ENCODE measurements at places on chromosomes 1 and 21.

- DNase-seq: no peak
Observed at GRCh38 chr1:26022404-26022779, 817 bp downstream of the EXTL1 start.

GRCh38 chr1:163071405-163072255 is 2.5 kb downstream of the RGS4 start:
- DNase-seq: no peak

- DNase-seq: no peak
Observed at GRCh38 chr1:15427280-15427666, 11.0 kb upstream of the CTRC start.

- DNase-seq: no peak
Observed at GRCh38 chr1:234550341-234551031, 59.5 kb downstream of the IRF2BP2 start.

- DNase-seq: no peak
Observed at GRCh38 chr1:97500760-97501159, 420.1 kb downstream of the DPYD start.

DNA sequence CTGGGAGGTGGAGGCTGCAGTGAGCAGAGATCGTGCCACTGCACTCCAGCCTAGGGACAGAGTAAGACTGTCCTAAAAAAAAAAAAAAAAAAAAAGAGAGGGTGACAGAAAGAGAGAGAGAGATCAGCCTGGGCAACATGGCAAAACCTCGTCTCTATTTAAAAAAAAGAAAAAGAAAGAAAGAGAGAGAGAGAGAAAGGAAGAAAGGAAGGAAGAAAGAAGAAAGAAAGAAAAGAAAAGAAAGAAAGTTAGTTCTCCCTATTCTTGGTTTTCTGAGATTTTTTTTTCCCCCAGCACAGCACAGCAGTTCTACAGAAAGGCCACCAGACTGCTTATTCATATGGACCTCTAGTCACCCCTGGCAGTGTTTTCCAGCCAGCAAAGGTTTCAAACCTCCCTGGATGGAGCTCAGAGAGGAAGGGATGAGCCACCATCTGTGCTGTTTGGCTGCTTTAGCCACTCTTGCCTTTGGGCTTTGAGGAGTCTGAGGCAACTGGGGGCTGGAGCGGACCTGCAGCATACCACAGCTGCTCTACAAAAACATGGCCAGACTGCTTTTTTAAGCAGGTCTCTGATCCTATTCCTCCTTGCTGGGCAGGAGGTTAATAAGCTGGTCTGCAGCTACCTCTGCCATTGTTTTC is 10.6 kb downstream of the S100A6 start:
- no peak for DNase-seq

GRCh38 chr1:238252033-238252802 is 361.5 kb upstream of the ZP4 start:
- no peak for DNase-seq

Measured in T-cell (primary cell).